ENCODE measurements at places on chromosomes 11 and 22. TPM values are rescaled to one million over a fixed set of nuclear protein-coding genes. Genes with fewer than 3 reads are reported as not detected.

OR5P2 gene
- not detected for total RNA-seq

INSC gene
- 1.2 TPM for total RNA-seq

MYEOV gene
- total RNA-seq, result 8.1 TPM

ZNRF3 gene
- 3.5 TPM for total RNA-seq

SCGB1C1 gene
- total RNA-seq, result not detected

TESMIN gene
- total RNA-seq, result 0.87 TPM

CD151 gene
- 440 TPM for total RNA-seq

SCYL1 gene
- total RNA-seq, result 77.2 TPM

OR2AG2 gene
- total RNA-seq, result 0.15 TPM

MLC1 gene
- total RNA-seq, result not detected

PCF11 gene
- total RNA-seq, result 29.6 TPM

GPHA2 gene
- not detected for total RNA-seq

MRGPRX3 gene
- total RNA-seq, result not detected

ANKK1 gene
- 0.15 TPM for total RNA-seq
